ENCODE measurements at places on chromosomes 4 and X.
A peak's percentile ranks its signal among the peaks of the same experiment; 100 is the strongest.

DNA sequence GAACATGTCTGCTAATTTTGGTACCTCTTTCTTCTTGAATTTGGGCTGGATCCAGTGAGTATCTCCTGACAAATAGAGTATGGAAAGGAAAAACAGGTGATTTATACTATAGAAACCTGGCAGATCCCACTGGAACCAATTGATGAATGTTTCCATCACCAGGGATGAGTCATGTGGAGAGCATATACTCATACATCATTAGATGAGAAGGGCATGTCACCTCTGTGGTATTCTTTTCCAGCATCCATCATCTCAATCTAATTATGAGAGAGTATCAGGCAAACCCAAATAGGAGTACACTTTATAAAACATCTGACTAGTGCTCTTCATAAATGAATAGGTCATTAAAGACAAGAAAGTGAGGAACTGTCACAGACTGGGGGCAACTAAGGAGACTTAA is 90.7 kb downstream of the CLDN22 start:
- no peak for DNase-seq

- DNase-seq = no peak
These were observed 275.5 kb downstream of the BCOR start for GRCh38 chrX:39822133-39822748.

GRCh38 chr4:44916411-44916810 is 190.1 kb upstream of the GNPDA2 start:
- no peak for DNase-seq

- DNase-seq = peak; percentile 6
These were observed 770 bp downstream of the SMAD1 start for GRCh38 chr4:145482209-145483037.

DNA sequence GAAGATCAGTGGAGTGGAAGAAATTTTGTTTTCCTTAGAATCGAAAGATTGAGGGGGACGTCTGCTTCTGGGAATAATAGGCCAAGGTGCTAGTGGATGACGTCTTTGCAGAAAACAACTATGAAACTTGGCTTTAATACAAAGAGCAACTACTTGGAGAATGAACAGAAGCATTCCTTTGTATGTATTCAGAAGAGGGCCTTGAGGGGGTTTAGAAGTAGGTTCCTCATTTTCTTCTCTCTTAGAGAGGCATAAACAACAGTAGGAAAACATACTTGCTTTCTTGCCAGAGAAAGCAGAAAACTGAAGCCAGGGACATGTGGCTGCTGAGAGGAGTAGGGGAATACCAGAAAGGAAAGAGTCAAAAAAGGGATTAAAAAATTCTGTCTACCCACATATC is 167.8 kb downstream of the ZNF330 start:
- DNase-seq = no peak

DNA sequence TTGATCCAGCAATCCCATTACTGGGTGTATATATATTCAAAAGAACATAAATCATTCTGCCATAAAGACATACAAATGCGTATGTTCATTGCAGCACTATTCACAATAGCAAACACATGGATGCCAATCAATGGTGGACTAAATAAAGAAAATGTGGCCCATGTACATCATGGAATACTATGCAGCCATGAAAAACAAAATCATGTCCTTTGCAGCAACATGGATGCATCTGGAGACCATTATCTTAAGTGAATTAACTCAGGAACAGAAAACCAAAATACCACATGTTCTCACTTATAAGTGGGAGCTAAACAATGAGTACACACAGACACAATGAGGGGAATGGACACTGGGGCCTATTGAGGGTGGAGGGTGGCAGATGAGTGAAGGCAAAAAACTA is 81.6 kb downstream of the ABCB7 start:
- no peak for DNase-seq

GRCh38 chr4:39621582-39621981 is 17.1 kb downstream of the SMIM14 start:
- DNase-seq = no peak

DNA sequence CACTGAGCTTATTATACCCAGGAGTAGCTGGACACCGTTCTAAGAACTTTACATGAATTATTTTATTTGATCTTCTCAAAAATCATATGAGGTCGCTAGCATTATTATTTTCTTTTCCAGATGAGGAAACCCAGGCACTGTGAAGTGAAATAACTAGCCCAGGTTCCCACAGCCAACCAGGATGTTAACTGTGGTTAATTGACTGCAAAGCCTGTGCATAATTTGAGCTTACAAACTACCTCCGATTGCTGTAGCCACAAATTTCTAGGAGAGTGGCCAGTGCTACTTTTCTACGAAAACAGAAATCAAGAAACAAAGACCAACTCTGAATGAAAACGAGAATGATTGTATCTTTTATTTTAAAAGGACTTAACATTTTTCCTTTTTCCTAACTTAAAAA is 27.2 kb downstream of the SPRY1 start:
- no peak for DNase-seq

DNA sequence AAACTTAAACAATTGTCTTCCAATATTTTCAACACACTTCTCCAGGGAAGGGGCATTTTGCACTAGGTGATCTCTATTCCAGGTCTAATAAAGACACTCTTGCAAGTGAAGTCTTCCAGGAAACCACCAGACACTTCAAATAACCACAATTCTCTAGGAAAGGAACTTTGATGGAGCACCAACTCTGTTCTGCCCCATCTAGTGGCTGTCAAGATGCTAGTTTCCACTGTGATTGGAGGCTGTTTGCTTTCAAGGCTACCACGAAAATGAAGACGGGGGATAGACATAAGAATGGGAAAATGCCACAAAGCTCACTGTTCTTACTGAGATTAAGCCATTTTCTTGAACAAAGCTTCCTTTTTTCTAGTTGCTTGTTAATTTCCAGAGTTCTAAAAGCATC is 100.6 kb upstream of the F9 start:
- DNase-seq = no peak

DNA sequence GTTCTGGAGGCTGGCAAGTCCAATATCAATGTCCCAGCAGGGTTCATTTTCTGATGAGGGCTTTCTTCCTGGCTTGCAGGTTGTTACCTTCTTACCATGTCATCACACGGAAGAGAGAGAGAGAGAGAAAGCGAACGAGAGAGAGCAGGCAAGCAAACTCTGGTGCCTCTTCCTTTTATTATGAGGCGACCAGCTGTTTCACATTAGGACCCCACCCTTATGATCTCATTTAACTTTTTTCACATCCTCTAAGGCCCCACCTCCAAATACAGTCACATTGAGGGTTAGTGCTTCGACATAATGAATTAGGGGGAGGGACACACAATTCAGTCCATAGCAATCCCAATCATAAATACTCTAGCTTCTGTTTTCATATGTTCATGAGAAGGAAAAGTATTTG is 10.6 kb upstream of the GPR174 start:
- DNase-seq = peak; percentile 61

- no peak for DNase-seq
These were observed 586 bp downstream of the HERC5 start for GRCh38 chr4:88457307-88458103.

- DNase-seq = no peak
These were observed 130.4 kb downstream of the IDS start for GRCh38 chrX:149374751-149375150.

DNA sequence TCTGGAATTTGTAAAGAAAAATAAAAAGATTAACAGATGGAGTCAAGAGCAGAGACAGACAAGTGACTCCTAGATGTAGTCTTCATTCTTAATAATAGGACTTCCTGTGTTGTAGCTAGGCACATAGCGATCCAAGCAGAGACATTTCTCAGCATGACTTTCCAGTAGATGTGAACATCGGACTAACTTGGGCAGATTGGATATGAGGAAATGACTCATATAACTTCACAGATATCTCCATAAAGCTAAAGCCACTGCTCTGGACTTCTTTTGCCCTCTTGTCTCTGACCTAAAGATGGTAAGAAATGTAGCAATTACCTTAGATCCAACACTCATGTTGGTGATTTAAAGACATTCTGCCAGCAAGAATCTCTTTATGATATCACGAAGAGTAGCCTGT is 131.7 kb downstream of the EPHA5 start:
- no peak for DNase-seq

DNA sequence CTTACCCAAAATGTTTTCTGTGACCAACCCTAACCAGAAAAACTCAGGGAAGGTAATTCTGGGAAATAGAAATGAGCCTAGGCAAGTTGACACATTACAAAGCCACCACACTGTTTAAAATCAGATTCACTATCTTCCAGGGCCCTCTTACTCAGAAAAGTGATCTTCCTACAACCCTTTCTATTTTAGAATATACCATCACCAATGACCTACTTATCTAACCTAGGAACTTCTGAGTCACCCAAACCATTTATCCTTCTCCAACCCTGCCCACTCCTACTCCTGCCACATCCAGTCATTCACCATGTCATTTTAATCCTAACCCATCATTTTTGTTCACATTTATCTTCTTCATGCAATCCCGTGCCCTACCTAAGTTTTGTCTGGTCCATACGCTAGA is 89.9 kb downstream of the FTHL17 start:
- no peak for DNase-seq

- no peak for DNase-seq
These were observed 98.0 kb downstream of the PTTG2 start for GRCh38 chr4:38058151-38058550.

GRCh38 chrX:46710927-46711623 is 47.8 kb downstream of the SLC9A7 start:
- DNase-seq = no peak

GRCh38 chr4:148271166-148271565 is 171.0 kb downstream of the NR3C2 start:
- no peak for DNase-seq

DNA sequence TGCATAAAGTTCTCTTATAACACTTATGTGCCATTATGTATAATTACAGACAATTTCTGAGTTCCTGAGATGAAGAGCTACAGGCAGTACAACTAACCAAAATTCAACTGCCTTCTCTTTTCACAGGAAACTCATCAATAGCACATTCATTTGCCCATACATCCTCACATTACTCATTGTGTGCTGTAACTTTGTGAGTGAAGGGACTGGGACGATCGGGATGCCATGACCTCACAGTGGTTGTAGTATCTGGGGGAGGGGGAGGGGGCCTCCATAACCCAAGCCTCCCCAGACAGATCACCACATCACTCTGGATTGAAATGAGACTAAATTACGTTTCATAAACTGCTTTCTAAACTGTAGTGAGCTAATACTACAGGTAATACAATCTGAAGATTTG is 60.7 kb downstream of the ABCG2 start:
- no peak for DNase-seq

DNA sequence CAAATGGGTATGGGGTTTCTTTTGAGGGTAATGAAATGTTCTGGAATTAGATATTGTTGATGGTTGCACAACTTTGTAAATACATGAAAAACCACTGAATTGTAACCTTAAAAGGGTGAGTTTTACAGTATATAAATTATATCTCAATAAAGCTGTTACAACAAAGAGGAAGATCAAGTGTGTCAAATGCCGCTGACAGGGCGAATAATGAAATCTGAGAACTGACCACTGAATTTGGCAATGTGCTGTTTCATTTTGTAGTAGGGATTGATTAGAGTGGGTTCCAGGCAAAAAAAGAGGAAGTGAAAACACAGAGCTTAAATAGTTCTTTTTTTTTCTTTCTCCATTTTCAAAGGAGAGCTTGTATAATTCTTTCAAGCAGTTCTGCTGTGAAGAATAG is 161.1 kb upstream of the NAP1L5 start:
- peak; percentile 11 for DNase-seq

- no peak for DNase-seq
These were observed 61.9 kb downstream of the SLC9A6 start for GRCh38 chrX:136047016-136047642.

- DNase-seq = no peak
These were observed 326.4 kb downstream of the PPP3CA start for GRCh38 chr4:101020956-101021355.

DNA sequence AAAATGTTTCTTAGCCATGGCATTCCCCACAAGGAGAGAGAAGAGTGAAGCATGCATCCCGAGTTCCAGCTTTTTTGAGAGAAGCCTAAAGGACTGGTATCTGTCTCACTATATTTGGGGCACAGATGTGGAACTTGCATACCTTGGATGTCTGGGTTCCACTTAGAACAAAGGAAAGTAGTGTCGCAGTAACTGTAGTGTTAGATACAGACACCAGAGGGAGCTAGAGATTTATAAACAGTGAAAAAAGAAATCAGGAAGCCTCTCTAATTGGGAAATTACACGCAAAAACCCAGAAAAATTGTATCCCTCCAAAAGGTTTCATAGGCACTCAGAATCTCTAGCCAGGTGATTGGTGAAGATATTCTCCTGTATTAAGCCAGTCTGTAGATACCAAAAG is 34.4 kb downstream of the AGTR2 start:
- no peak for DNase-seq

- DNase-seq = no peak
These were observed 5.0 kb downstream of the GRK4 start for GRCh38 chr4:2968381-2968780.

- DNase-seq = no peak
These were observed 166.5 kb downstream of the PRR32 start for GRCh38 chrX:126985981-126986380.

- DNase-seq = no peak
These were observed 24.2 kb downstream of the SLC25A4 start for GRCh38 chr4:185167234-185167633.

GRCh38 chrX:5829469-5829868 is 399.2 kb downstream of the NLGN4X start:
- DNase-seq = no peak

- DNase-seq = no peak
These were observed 100.5 kb downstream of the AREG start for GRCh38 chr4:74545448-74545847.

DNA sequence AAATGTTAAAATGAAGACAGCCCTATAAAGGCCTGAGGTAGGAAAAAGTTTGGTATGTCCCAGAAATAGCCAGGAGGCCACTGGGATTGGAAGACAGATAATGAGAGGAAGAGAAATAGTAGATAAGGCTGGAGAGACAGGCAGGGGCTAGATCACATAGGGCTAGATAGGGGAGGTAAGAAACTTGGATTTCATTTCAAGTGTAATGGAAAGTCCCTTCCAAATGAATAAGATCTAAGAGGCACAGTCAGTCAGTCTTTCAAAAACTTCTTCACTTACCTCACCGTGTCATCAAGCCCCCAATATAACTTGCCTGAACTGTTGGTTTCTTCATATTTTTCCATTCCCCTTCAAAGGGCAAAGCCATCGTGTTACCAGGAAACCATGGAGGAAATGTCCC is 121.8 kb downstream of the SPCS3 start:
- DNase-seq = no peak

DNA sequence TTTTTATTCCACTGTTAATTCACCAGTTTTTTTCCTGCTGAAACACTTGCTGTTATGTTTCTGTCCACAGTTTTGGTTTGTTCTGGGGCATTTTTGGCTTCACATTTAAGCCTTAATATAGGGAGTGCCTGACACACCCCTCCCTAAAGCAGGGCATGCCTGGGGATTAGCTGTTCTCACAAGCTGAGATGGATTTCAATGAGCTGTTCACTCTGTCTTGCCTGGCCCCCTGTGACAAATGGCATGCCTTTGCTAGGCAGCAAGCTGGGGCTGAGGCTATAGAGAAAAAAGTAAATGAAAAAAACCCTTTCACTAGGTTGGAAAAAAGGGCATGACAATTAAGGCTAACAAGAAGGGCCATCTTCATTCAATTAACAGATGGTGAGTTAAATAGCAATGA is 22.4 kb downstream of the LPAR4 start:
- DNase-seq = no peak
